ENCODE measurements at places on chromosomes 6 and 20. TPM values are rescaled to one million over a fixed set of nuclear protein-coding genes. Genes with fewer than 3 reads are reported as not detected.

Gene PCIF1
- 11.5 TPM for total RNA-seq

Gene RAB32
- total RNA-seq, result 13.6 TPM

Gene UBD
- 35.1 TPM for total RNA-seq

Gene TNFRSF6B
- not detected for total RNA-seq

Gene PRSS35
- total RNA-seq, result 3.3 TPM

Data from liver (tissue), 10 donors.